Amniotic stem cell (primary cell): ENCODE measurements at places on chromosomes 5 and 9.
A peak's percentile ranks its signal among the peaks of the same experiment; 100 is the strongest.

- DNase-seq: no peak
Measured at GRCh38 chr9:132984202-132985070, 5.9 kb downstream of the GFI1B start.

DNA sequence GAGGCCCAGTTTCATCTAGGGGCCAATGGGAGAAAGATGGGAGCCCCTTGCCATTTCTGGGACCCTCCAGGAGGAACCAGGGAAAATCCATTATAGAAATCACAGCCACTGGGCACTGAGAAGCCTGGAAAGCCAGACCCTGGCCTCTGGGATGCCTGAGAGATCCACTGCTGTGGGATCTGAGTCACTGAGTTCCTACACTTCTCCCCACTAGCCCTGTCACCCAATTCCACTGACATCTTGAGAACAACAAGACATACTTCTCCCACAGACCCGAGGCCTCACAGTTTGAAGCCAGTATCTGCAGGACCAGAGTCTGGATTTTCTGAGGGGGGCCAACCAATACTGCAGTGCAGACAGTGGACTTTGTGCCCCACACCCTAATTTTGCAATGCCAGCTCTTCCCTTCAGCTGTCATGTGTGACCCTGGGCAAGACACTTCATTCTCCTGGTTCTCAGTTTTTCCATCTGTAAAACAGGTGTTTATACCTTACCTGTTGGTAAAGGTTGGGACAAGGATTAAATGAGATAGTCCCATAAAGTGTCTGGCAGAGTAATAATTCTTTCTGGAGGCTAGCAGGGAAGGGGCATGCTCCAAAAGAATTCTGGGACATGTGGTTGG lies 46.5 kb downstream of the CXXC5 start:
- DNase-seq: no peak

GRCh38 chr9:97740848-97741821 lies 44.0 kb upstream of the XPA start:
- peak; percentile 13 for DNase-seq

GRCh38 chr5:150124111-150124557 lies 31.5 kb downstream of the PDGFRB start:
- no peak for DNase-seq

GRCh38 chr5:143886651-143887638 lies 75.0 kb downstream of the HMHB1 start:
- DNase-seq: no peak

GRCh38 chr9:9913276-9913832 lies 699.4 kb downstream of the PTPRD start:
- DNase-seq: no peak

GRCh38 chr5:111820072-111820471 lies 63.1 kb upstream of the NREP start:
- no peak for DNase-seq

DNA sequence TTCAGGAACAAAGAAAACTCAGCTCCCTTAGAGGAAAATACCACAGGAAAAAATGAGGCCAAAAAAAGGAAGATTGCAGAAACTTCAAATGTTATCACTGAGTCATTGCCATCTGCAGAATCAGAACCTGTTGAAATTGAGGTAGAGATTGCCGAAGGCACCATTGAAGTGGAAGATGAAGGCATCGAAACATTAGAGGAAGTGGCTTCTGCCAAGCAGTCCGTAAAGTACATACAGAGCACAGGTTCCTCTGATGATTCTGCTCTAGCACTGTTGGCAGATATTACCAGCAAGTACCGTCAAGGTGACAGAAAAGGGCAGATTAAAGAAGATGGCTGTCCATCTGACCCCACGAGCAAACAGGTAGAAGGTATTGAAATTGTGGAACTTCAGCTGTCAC lies 30.8 kb upstream of the NIM1K start:
- no peak for DNase-seq

DNA sequence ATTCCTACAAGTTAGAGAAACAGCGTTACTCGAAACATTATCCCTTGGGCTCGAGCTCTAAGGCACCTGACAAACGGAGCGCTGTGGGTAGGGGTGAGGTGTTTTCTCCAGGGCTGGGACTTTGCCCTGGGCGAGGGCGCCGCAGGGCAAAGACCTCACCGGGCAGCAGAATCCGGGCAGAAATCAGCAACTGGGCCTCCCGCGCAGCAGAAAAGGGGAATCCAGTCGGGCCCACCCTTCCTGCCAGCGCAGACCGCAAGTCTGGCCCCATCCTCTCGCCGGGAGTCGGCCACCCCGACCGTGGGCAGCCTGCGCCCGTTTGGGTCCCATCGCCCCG lies 430 bp upstream of the MSH3 start:
- DNase-seq: no peak

DNA sequence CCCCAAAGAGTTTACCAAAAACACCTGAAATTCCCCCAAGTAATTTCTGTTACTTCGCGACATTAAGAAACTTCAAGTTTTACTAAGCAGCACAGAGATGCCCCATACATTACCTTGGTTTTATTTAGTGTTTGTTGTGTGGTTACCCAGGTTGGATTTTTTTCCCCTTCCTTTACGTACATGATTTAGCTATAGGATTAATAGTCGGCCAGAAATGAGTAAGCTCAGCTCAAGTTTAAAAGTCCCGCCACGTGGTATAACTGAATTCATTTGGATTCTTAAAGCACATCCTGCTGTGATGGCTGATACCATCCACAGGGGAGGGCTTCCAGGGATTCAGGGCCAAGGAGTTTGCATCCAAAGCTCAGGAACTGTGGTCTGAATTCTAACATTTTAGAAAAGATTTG lies 75.9 kb downstream of the DAP start:
- no peak for DNase-seq

- DNase-seq: no peak
Measured at GRCh38 chr5:102036927-102037326, 259.2 kb downstream of the SLCO4C1 start.

DNA sequence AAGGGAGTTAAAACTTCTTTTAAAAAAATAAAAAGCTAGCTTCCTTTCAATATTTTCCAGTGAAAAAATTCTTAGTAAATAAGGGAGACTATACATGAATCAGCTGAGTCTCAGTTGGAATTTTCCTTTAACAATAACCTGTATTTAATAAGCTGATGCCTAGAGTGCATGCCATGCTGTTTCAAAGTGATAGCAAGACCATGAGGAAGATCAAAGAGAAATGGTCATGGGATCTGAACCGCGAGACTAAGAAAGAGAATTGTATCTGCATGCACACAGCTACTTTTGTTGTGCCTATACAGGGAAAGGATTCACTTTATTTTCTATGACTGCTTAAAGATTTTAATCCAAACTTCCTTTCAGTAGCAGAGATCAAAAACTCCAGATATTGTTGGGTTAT lies 2217.0 kb downstream of the MAT2B start:
- DNase-seq: no peak

GRCh38 chr5:143404416-143405062 lies 1.1 kb upstream of the NR3C1 start:
- DNase-seq: peak; percentile 80

- no peak for DNase-seq
Measured at GRCh38 chr5:33938507-33938796, 2.3 kb downstream of the RXFP3 start.

GRCh38 chr5:169631360-169631759 lies 5.7 kb upstream of the DOCK2 start:
- DNase-seq: no peak

DNA sequence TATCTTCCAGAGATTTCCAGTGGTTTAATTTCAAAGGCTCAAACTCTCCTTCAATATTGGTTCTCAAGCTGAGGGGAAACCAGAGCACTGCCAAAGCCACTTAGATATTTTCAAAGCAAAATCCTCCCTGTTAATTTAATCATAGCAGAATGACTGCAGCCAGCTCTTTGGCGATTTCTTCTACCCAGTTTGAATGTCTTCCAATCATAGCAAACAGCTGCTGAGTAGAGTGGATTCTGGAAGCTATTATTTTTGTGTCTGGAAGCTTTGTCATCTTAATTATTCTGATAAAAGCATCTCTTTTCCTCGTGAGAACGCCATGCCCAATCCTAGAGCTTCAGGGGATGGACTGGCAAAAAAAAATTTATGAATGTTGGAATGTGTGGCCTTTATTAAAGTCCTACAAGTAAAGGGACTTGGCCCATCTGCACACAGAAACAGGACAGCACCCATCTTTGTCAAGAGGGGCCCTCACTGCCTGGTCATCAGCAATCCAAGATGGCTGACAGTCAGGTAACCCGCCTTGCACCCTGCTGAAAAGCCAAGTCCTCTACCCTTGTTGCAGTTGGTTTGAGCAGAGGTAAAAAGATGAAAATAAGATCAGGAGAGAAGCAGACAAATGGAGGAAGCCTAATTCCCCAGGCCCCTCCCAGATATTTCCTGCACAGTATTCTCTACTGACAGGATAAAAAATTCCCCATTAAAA lies 125.1 kb downstream of the SUSD1 start:
- DNase-seq: no peak

DNA sequence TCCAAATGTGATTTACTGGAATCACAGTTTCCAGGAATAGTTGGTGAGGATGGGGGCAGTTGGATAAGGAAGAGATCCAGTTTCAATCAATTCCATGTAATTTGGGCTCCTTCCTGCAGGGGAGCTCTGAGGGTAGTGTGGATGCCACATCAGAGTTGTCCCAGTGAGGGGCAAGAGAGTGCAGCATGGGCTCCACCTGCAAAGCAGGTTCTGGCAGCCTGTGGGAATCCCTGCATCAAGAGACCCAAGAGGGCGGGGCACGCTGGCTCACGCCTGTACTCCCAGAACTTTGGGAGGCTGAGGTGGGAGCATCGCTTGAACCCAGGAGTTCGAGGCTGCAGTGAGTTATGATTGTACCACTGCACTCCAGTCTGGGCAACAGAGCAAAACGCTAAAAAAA lies 188.5 kb downstream of the CACNA1B start:
- no peak for DNase-seq

DNA sequence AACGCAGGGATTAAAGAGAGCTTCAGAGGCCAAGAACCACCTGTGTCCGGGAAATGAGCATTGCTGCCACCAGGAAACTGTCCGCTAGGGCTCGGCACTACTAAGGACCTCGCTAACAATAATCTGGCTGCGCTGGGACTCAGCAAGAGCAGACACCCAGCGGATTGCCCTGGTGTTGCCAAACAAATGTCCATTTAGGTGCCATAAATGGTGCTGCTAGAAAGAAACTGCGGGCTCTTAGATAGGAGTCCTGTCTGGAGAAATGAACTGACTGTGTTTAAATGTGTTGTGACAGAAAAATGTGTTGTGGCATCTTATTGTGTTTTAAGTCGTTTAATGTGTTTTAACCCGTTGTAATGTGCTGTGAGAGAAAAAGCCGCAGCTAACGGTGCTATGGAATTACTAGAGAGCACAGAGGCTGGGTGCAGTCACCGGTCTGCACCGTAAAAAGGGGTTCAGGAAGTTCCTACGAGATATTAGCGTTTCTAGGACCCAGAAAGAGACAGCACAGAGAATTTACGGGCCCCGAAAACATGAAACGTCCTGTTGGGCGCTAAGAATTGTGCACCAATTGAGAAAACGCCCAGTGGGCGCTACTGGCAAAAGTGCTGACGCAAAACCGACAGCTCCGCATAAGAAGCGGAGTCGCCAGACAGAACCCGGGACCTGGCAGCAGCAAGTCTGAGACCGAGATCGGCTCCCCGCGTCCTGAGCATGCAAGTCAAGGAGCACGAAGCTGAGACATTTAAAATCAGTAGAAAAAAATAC lies 90.6 kb downstream of the ANXA2R start:
- peak; percentile 51 for DNase-seq

GRCh38 chr9:92424340-92424739 lies at the start of gene OMD:
OMD (minus strand) TSS chr9:92424471; CDS start chr9:92417558, 6,913 bp downstream.
- no peak for DNase-seq

DNA sequence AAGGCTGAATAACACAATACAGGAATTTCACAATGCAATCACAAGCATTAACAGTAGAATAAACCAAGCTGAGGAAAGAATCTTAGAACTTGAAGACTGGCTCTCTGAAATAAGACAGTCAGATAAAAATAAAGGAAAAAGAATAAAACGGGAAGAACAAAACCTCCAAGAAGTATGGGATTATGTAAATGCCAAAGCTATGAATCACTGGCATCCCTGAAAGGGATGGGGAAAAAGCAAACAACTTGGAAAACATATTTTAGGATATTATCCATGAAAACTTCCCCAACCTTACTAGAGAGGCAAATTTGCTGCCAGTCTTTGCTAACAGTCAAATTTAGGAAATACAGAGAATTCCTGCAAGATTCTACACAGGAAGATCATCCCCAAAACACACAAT lies 157.9 kb downstream of the ALDH1A1 start:
- no peak for DNase-seq

- no peak for DNase-seq
Measured at GRCh38 chr9:126642839-126643238, 29.1 kb downstream of the LMX1B start.

- DNase-seq: no peak
Measured at GRCh38 chr9:97553841-97554240, 52.4 kb downstream of the TMOD1 start.

DNA sequence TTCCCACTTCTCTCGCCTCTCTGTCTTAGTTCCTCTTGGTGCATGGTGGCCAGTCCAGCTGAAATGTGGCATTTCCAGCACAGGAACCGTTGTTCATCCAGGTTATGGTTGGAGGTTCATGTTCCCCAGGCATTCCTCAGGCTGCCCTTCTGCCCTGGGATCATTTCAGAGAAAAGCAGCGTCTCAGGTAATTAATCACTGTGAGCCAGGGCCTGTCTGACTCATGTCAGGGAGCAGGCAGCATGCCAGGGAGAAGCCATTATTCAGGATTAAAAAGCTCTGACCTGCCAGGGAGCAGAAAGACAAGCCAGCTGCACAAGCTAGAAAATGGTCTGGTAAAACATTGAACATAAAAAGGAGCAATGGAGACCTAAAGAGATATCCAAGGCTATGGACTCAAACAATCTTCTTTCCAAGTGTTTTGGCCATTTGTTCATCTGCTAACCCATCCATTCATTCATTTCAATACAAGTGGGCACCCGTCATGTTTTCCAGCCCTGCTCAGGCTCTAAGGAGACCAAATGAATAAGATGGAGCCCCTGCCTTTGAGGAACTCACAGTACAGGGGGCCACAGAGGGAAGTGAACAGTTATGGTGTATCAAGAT lies 241.4 kb downstream of the DRD1 start:
- DNase-seq: no peak

GRCh38 chr5:135822959-135823358 lies 11.5 kb upstream of the SLC25A48 start:
- DNase-seq: no peak

DNA sequence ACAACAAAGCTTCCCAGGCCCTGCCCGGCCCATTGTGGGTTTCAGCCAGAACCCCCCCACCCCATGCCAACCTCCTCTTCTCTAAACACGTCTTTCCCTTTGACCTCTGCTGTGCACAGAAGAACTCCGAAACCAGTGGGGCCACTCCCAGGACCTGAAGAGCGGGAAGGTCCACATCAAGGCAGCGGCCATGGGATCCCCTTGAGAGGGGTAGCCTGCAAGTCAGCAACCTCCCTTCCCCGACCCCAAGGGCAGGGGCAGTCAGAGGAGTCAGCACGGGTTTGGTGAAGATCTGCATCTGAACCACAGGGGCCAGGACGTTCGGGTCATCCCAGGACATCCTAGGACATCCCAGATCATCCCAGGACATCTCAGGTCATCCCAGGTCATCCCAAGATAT lies 379.9 kb upstream of the IRX4 start:
- no peak for DNase-seq
